ENCODE measurements at places on chromosomes 1 and 21. TPM values are rescaled to one million over a fixed set of nuclear protein-coding genes. Genes with fewer than 3 reads are reported as not detected.

FAM177B gene
- not detected for total RNA-seq

MRPS6 gene
- 19.0 TPM for total RNA-seq

- no peak for DNase-seq
Observed at GRCh38 chr1:116252271-116252670, 120.8 kb upstream of the ATP1A1 start.

UBE2J2 gene
- 93.1 TPM for total RNA-seq

GRCh38 chr1:158924677-158925076 lies 6.7 kb upstream of the PYHIN1 start:
- DNase-seq: no peak

KRTAP10-12 gene
- total RNA-seq: not detected

GRCh38 chr1:171352554-171352953 lies 38.6 kb downstream of the FMO4 start:
- no peak for DNase-seq

DNA sequence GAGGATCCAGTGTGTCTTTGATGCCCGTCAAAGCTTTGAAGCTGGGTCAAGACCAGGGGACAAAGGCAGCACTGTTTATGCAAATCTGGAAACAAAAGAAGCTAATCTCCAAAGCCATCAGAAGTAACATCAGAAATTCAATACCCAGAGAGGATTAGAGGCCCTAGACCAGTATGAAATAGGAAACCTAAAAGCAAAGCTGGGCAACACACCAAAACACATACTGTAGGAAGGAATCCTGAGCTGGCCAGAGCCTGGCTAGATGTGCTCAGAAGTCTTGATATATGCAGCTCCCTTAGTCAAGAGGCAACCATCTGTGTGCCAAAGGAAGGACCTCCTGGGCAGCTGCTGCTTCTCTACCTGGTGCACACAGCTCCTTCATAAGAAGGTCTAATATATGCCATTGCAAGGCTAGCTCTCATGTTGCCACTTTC lies 12.3 kb downstream of the COLGALT2 start:
- no peak for DNase-seq

DNA sequence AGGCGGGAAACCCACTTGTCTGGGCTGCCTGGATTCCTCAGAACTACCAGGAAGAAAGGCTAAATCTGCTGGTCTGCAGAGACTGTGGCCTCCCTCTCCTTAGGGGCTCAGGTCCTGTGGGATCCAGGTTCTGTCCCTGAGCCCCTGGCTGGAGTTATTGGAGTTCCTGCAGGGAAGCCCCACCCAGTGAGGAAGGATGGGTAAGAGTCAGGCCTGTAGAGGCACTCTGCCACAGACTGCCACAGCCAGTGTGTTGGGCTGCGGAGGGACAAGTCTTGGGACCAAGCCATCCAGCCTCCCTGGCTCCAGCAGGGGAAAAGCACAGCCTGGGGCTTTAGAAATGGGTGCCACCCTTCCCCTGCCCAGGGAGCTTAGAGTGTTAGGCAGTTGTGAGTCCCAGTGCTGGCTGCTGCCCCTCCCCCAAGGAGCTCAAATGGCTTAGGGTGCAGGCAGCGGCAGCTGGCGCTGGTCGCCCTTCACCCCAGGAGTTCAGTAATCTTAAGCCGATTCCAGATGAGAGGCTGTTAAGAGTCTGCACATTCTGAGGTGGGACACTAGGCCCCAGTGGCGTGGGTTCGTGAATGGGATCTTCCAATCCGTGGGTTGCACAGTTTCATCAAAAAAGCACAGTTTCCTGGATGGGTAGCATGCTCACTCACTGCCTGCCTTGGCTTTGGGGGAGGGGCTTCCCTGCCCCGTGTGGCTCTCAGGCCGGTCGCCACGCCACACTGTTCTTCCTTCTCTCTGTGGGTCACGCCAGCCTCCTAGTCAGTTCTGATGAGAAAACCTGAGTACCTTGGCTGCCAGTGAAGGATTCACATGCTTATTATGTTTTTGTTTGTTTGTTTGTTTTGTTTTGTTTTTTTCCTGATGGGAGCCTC lies 57.6 kb upstream of the FMO3 start:
- DNase-seq: no peak

- DNase-seq: no peak
Observed at GRCh38 chr1:56255516-56256152, 323.7 kb downstream of the PLPP3 start.

GRCh38 chr1:154329551-154330131 lies 4.3 kb downstream of the ATP8B2 start:
- no peak for DNase-seq

GRCh38 chr1:211680752-211681327 lies 5.4 kb upstream of the NEK2 start:
- DNase-seq: peak; percentile 87

DNA sequence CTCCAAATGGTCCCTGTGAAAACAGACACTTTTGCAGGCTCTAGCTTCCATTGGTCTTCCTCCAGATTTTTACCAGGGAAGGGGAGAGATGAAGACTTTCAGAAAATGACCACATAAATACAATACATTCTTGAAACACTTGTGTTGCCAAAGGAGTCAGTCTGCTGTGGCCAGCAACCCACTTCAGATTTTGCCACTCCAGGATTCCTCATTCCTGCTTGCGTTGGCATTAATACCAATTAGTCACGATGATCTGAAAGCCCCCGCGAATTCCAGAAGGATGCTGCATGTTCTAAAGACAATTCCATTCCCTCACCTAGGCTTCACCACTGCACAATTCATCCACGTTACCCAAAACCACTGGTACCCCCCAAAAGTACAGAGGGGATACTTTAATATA lies 7.9 kb upstream of the BACE2 start:
- DNase-seq: no peak

DNA sequence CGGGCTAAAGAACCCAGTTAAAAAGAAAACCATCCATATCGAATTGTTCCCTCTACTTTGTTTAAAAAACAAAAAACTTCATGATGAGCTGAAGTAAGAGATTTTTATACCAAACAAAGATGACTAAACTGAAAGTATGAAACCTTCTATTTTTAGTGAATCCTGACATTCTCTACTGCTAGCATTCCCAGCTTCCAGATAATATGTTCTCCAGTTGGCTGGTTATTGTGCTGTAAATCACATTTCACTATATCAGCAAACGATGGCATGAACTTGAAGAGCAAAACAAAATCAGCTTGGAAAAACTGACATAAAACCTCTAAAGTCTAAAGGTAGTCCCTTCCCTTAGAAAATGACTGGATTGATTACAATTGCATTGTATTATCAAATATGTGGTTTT lies 68.1 kb upstream of the APP start:
- DNase-seq: no peak

UBL4B gene
- total RNA-seq: not detected

DNA sequence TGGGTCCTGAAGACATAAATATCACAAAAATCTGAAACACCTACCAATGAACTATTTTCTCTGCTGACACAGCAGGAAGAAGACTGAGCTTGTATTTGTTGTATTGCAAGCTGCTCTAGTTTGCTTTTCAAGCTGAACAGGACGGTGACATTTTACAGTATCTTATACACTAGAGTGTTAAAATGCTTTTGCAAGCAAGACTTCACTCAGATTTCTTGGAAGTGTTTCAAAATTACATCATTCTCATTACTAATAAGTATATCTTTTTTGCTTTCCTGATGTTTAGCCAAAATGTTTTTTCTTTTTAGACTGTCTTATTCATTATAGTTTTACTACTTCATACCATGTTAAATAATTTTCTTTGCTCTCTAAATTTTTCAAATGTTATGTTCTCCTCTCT lies 427.1 kb upstream of the CXADR start:
- DNase-seq: no peak

All from HT-29 (cell line).